ENCODE measurements at places on chromosomes 4 and X.

- DNase-seq, result no peak
Measured at GRCh38 chr4:167308876-167309275, 74.6 kb upstream of the SPOCK3 start.

DNA sequence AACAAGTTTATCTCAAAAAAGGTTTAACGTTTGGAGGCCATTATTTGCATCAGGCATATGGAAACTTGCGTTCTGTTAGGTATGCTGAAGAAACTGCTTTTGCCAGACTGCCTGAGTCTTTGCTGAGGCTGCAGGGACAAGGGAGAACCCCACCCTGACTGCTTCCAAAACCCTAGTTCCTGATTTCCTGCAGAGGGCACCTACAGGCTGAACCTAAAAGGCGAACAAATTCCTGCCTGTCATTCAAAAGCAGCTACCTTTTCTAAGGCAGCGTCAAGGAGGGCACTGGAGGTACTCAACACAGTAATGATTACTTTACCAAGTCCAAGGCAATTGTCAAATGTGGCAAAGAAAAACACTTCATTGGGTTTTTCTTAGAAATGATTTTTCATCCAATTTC, 578 bp upstream of the CORIN start:
- no peak for DNase-seq

DNA sequence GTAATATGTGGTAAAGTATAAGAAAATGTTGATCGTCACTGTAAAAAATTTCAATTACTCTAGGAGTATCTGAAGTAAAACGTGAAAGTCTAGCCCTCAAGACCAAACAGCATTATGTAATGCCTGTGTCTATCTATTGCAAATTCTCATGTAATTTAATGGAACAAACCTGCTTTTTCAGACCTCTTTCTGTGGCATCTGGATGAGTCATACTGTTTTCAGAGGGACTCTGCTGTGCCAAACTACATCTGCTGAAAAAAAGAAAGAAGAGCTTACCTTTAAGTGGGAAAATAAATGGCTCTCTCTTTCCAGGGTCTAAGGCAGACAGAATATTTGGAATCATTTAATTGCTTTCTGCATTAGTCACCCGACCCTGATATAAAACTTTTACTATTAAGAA, 89.8 kb upstream of the ARMCX2 start:
- DNase-seq, result no peak

GRCh38 chr4:71648923-71649322, 135.0 kb downstream of the GC start:
- no peak for DNase-seq

- DNase-seq, result peak; percentile 39
Measured at GRCh38 chrX:154486396-154487207, at the start of gene UBL4A. Gene UBL4A, minus strand, starts transcription at chrX:154486615. Its CDS starts 31 bp downstream, at chrX:154486584.

DNA sequence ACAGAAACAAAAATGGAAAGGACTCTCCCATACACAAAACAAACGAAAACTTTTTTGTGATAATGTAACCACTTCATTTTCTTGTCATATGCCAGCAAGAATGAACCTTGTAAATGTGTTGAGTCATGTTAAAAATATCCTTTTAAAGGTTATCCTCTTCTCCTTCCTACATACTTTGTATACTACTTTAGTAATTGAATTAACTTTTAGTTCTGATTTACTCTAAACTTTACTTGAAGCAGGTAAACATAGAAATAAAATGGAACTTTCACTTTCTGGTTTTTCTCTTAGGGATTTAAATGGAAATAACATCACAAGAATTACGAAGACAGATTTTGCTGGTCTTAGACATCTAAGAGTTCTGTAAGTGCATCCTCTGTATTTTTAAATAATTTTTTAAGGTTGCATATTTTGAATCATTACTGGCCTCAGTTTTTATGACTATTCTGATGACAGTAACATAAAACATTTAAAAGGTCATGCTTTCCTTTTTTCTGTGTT, 4.7 kb downstream of the SLIT2 start:
- no peak for DNase-seq

DNA sequence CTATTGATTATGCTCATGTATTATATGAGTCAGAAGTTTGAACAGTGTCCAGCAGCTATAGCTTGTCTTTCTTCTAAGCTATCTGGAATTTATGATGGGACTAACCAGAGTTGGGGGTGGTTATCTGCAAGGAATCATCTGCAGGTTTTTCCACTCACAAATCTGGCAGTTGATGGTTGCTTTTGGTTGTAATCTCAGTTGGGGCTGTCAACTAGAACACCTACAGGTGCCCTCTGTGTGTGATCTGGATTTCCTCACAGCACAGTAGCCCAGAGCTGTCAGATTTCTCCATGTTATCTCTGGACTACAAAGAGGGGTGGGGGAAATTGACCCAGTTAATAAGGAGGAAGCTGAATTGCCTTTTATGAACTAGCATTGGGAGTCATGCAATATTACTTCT, 51.4 kb upstream of the MAP9 start:
- DNase-seq, result no peak

DNA sequence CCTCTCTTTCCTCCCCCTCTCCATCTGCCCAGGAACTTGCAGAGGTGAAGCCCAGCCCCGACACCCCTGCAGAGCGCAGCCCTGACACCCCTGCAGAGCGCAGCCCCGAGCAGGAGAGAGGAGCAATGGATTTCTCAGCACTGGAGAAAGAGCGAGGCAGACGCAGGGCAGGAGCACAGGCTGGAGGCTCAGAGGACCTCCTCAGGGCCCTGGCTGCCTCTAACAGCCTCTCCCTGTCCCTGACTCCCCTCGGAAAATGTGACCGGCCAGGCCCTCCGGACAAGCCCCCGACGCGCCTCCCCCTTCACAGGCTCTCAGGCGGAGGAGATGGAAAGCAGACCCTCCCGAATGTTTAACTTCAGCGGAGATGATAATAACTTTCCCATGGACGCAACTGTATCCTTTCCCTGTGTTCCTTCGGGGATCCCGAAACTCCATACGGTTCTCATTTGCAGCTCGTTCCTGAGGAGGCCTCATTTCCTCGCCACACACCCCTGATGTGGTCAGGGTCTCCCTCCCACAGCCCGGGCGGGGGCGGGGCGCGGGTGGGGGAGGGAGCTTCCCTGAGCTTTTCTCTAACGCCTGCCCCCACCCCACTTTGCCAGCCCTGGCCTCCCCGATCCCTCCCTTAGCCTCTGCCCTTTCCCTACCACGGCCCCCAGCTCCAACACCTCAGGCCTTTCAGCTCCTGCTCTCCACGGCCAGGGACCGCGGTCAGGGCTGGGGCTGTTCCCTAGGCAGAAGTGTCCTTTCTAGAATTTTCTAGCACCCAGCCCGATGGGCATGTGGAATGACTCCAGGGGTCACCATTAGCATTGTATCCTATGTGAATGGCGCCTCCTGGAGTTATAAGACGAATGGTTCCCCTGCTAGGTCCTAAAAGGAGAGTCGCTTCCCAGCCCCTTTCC, 201.1 kb upstream of the BCOR start:
- no peak for DNase-seq

DNA sequence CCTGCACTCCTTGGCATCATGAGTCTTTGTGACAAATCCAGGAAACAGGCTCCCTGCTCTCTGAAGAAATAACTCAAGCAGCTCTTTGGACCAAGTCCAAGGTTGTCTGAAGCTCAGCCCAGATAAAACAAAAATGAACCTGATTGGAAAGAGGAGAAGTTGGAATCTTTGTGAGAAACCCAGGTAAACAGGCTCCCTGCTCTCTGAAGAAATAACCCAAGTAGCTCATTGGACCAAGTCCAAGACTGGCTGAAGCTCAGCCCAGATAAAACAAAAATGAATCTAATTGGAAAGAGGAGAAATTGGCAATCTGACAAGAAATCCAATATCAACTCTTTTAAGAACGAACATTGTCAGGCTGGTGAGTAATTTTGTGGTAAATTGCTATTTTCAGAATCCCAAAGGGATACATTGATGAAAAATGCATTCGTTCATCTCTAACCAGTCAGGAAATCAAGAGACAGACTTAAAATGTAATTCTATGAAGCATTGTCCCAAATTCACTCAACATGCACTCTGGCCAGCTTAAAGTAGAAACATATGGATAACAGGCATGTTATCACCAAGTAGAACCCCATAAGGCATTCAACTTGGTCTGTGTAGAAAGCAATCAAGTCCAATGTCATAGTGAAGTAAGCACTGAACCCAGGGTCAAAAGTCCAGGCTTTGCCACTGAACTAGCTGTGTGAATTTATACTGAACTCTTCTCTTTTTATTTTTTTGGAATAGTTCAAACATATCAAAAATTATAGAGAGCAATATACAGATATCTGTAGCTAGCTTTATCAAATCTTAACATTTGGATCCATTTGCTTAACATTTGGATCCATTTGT, 16.8 kb upstream of the NFXL1 start:
- DNase-seq, result no peak

DNA sequence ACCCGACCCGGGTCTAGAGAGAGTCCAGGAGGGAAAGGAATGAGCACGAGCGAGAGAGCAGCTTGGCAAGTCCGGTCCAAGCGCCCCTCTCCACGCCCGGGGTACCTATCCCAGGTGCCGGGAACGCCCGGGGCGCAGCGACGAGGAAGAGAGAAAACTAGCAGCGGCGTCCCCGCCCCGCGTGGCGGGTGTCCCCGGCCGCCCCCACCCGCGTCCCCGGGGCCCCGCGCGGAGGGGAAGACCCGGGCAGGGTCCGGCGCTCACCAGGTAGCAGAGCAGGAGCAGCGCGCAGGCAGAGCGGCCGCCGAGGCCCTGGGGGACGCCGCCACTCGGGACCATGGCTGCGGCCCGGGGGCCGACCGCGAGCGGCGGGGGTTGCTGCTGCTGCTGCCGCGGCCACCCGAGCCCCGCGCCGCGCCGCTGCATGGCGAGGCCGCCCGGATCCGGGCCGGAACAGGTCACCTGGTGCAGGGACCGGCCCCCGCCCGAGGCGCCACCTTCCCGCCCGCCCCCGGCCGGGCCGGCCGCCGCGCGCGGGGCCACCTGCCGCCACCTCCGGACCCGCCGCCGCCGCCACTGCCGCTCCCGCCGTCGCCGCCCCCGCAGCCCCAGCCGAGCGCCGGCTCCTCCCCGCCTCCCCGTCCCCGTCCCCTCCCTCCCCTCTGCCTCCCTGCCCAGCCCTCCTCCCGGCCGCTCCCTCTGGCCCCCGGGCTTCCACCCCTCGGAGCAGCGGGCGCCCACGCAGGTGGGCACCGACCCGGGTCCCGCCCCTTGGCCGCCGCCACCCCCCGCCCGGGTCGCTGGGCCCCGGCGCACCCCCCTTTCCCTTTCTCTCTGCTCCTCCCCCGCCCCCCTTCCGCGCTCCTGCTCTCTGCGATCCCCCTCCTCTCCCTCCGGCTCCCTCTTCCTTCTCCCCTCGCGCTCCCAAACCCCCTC, at the start of gene SEL1L3:
TSS of gene SEL1L3 (minus strand) at position 578 of the 936 bp plus-strand sequence. CDS start at position 426, 152 bp downstream.
- peak; percentile 54 for DNase-seq

DNA sequence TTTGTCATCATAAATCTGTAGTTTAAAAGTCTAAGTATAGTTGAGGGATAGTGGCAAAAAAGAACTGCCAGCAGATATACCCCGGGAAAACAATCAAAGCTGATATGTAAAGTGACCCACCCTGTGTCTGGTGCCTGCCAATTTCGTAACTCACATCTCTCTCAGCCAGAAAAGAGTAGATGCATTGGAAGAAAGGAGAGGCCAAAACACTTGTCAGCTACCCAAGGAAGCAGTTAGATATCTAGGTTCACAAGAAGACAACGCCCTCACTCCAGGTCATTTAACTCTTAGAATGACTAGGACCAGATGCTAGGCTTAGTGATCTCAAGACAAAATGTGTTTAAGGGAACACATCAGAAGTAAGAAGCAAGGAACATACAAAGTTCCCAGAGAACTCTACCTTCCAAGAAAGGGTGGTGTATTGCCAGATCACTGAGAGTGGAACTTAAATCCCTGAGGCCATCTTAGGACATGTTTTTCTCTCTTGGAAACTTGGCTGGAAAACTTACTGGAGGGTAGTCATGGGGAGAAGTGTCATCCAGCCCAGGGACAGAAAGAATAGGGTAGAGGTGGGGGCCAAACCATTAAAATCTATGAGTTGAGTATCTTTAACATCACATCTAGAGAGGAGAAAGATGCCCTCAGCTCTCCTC, 125.9 kb downstream of the SHISA3 start:
- no peak for DNase-seq

- DNase-seq, result no peak
Measured at GRCh38 chrX:39582091-39582490, 515.7 kb downstream of the BCOR start.

GRCh38 chrX:67614423-67614822, 70.6 kb downstream of the AR start:
- no peak for DNase-seq

DNA sequence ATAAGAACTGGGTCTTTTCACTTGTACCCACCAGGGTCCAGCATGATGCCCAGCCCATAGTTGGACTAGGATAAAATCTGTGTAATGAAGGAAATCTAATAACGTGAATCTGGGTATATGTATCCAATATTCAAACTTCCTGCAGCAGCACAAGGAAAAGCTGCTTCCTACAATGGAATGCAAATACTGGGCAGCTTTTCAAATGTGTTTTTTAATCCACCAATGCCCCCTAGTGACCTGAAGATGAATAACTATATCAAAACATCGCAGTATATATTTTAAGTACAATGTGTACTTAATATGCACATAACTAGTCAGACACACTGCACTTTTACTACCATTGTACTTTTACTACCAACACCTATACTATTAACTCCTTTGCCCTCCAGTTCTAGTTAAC, 5.3 kb downstream of the APOO start:
- DNase-seq, result no peak

DNA sequence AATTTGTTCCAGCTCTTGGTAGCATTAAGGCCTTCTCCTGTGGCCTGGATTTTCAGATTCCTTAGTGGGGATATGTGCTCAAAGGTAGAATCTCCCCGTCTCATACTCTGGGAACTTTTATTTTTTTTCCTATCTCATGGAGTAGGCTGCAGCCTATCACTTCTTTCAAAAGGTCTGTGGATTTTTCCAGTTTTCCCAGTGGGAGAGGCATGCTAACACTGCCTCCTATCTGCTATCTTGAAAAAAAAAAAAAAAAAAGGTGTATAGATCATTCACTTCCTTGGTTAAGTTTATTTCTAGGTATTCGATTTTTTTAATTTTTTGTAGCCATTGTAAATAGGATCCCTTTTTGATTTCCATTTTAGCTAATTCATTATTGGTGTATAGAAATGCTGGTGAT, 67.1 kb downstream of the IL15 start:
- DNase-seq, result no peak

DNA sequence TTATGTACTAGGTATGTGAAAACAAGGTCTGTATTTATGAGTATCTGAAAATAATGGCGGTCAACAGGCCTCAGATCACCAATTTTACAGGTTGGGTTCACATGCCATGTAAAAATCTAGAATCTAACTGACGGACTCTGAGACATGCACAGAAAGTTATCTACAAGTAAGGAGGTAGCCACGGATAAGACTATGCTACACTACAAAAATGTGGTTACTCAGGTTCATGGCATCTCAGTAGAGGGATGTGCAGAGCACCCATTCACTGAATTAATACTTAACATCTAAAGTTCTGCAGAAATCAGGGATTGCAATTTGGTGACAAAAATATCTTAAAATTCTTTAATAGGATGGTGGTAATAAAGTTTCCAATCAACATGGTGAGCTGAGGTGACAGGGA, 155.9 kb downstream of the APBB2 start:
- no peak for DNase-seq

- no peak for DNase-seq
Measured at GRCh38 chr4:128287141-128287870, at the start of gene PGRMC2. Gene PGRMC2, minus strand, starts transcription at chr4:128287813. Its CDS starts 23 bp downstream, at chr4:128287790.

All from stimulated activated naive B cell treated with anti-CD40 and anti-IgM and Interleukin-4, amounts not matched to agents 10 μg/mL and 1 μg/mL and 100 μg/mL, for 72 hours (primary cell).